IMR-90 (cell line): ENCODE measurements at places on chromosomes 7 and 10. TPM values are rescaled to one million over a fixed set of nuclear protein-coding genes. Genes with fewer than 3 reads are reported as not detected.

Gene VIM
- 6,409 and 6,735 TPM in 2 replicates for total RNA-seq

Gene LEP
- not detected in 2 replicates for total RNA-seq

Gene DNTT
- total RNA-seq: not detected in 2 replicates

Gene DENND2A
- total RNA-seq: 7.5 and 7.8 TPM in 2 replicates

- H3K27me3 ChIP-seq: peaks cover 3% of the 10 kb centered on the region; the same call in 1 of the 2 replicates
- no peaks in the 10 kb centered on the region for H3K36me3 ChIP-seq
- no peak for DNase-seq
Observed at GRCh38 chr10:101054876-101055275, 6.9 kb upstream of the KAZALD1 start.

DNA sequence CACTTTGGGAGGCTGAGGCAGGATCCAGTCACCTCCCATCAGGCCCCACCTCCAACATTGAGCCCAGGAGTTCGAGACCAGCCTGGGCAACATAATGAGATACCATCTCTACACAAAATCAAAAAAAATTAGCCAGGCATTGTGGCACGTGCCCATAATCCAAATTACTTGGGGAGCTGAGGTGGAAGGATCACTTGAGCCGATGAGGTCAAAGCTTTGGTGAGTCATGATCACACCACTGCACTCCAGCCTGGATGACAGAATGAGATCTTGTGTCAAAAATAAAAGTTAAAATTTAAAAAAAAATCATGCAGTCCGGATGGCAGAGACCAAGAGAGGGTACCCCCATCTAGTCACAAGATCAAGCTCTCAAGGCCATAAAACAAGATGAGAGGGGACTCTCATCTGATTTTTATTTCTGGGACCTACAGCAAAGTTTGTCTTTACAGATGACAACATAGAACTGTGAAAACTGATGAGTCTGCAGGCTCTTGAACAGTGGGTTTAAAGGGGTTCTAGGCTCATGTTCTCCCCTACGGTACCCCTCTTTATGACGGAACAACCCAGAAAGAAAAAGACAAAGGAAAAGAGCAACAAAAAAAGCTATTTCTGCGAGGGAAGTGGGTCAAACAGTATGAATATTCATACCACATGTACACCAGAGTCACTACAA is 28.9 kb upstream of the CREB3L2 start:
- H3K27ac ChIP-seq: no peak overlapping the region
- no peak overlapping the region for H3K4me3 ChIP-seq
- peaks cover 8% of the 10 kb centered on the region for H3K27me3 ChIP-seq

DNA sequence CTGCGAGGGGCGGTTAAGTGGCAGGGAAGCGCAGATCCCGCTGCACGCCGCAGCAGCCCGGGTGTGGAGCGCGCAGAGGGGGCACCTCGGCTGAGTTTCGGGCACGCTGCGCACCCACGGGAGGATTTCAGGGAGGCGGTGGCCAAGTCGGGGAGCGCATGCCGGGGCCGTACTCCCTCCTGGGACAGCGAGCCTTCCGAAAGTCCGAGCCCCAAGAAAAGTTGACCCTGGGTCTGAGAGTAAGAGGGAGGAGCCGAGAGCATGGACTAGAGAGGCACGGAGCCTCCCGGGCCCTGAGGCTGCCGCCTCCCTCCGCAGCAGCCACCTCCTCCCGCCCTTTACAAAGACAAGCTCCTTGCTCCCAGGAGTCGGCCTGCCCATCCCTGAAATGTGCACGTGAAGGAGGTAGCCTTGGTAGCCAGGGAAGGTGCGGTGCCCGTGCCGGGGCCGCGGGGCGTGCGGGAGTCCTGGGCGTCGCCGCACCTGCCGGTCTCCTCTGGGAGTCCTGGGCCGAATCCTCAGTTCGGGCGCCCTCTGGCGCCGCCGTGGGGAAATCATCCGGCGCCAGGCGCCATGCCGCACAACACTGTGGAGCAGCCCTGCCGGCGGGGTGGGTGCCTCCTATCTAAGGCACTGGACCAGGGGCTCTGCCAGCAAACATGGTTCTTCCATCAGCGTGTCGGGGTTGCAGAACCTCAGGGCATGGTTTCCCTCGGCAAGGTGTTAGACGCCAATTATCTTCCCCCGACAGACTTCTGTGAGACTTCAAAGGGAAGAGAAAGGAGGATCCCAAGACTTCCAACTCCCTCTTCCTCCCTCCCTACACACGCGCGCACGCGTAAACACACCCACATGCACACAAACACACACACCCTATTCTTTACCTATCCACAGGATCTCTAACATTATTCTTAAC is 104.0 kb downstream of the TRIL start:
- no peak overlapping the region for H3K27ac ChIP-seq
- peaks cover 9% of the 10 kb centered on the region for H3K4me1 ChIP-seq
- H3K4me3 ChIP-seq: peak overlapping the region; percentile 41
- H3K27me3 ChIP-seq: peaks cover 17% of the 10 kb centered on the region

- DNase-seq: no peak
- no peaks in the 10 kb centered on the region for H3K36me3 ChIP-seq
- H3K27ac ChIP-seq: no peak overlapping the region
- H3K4me3 ChIP-seq: no peak overlapping the region
Observed at GRCh38 chr10:131851346-131851745, 49.5 kb upstream of the PPP2R2D start.

- peaks cover 44% of the 10 kb centered on the region for H3K36me3 ChIP-seq
- H3K4me3 ChIP-seq: no peak overlapping the region
- H3K4me1 ChIP-seq: no peaks in the 10 kb centered on the region
- DNase-seq: no peak
- no peak overlapping the region for H3K27ac ChIP-seq
Observed at GRCh38 chr7:5210751-5211338, 20.8 kb downstream of the WIPI2 start.

DNA sequence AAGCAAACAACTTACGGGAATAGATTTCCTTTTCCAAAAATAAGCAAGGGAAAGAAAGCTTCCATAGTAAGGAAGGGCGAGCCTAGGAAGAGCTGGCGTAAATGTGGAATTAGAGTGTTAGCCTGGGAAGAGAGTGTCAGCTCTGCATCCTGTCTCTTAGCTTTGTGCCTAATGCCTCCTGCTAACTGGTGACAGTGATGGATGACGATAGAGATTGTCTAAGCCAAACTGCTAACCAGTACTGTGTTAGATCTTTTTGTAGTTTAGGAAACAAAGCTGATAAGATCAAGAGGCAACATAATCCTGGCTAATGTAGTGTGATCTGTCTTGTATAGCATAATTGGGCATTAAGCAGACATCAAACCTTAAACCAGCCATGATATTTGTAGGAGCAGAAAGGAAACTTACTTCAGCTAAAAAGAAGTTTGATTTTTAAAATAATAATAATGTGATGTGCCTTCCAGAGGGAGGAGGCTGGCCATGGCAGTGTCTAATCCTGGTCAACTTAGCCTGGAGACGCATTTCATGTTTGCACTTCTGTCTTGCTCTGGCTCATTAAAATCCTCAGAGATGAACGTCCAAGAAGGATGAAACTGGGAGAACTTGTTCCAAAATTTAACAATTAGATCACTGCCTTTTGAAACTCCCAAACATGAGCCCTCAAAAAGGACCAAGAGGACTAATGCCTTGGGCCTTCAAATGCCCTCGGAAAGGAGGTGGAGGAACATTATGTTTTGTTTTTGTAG is 85.1 kb downstream of the FAM204A start:
- H3K4me3 ChIP-seq: no peak overlapping the region
- H3K27me3 ChIP-seq: 0 out of 2 replicates have a peak, but pooled peaks cover 2% of the 10 kb centered on the region
- DNase-seq: no peak
- H3K4me1 ChIP-seq: no peaks in the 10 kb centered on the region
- no peak overlapping the region for H3K27ac ChIP-seq

- no peaks in the 10 kb centered on the region for H3K27me3 ChIP-seq
- no peak for DNase-seq
- H3K36me3 ChIP-seq: no peaks in the 10 kb centered on the region
- no peak overlapping the region for H3K4me3 ChIP-seq
- H3K4me1 ChIP-seq: no peaks in the 10 kb centered on the region
Observed at GRCh38 chr10:120584786-120585185, 127.8 kb downstream of the PLPP4 start.

- H3K4me3 ChIP-seq: no peak overlapping the region
- no peak overlapping the region for H3K27ac ChIP-seq
- DNase-seq: no peak
- H3K36me3 ChIP-seq: no peaks in the 10 kb centered on the region
- no peaks in the 10 kb centered on the region for H3K27me3 ChIP-seq
Observed at GRCh38 chr10:48466611-48467240, 138.1 kb downstream of the ARHGAP22 start.
